ENCODE measurements at places on chromosomes 13 and 19.

DNA sequence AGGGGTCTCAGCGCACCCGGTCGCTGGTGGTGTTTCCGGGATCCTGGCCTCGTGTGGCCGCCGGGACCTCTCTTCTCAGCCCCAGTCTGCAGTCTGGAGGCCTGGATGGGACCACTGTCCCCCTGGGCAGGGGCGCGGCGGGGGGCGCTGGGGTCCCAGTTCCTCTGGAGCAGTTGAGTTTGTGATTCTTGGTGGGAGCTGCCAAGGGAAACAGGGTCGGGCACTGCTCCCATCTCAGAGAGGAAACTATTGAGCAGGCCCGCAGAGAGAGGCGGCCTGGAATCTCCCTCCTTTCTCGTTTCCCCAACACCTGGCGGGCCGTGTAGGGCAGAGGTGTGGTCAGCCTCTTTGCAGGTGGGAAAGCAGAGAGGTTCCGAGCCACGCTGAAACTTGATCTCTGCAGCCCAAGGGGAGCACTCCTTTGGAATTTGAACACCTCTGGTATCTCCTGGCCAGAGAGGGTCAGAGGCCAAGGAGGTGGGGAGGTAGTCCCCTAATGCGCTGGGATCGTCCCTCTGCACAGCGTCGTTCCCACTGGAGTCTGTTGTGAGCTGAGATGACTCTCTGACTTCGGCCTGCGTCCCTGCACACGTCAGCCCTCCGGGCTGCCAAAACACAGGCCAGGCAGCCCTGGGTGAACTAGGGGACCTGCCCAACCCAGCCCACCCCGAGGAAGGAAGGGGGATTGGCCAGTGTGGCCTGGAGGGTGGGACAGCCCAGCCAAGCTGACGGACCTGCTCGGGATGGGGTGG lies 741 bp downstream of the PLEKHF1 start:
- DNase-seq = no peak

DNA sequence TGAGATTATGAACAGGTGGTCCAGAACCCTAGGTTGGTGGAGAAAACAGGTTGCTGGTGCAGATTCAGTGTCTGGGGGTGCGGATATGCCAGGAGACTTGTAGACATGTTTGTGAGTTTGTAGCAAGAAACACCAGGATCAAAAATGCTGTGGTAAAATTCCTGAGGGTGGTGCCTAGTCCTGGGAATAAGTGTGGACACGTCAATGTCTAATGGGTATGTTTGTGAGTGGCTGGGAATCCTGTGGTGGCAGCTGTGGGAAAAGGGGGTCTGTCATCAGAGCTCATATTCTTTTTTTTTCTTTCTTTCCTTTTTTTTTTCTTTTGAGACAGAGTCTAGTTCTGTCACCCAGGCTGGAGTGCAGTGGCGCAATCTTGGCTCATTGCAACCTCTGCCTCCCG lies 7.2 kb downstream of the ZNF708 start:
- no peak for DNase-seq

DNA sequence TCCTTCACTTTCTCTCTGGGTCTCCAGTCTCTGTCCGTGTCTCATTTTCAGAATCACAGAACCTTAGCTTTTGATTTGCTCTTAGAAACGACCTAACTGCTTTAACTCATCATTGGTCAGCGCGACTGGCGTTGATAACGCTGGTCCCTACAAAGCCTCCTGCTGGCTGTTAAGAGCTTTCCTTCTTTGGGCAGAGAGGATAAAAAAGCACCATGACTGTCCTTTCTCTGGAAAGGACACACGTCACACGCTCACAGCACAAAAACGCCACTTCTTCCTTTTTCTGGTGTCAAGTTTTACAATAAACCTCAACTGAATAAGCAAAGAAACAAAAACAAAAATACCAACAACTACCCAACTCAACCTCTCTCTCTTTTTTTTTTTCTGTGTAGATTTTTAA lies 1.7 kb upstream of the KLK12 start:
- DNase-seq = no peak

DNA sequence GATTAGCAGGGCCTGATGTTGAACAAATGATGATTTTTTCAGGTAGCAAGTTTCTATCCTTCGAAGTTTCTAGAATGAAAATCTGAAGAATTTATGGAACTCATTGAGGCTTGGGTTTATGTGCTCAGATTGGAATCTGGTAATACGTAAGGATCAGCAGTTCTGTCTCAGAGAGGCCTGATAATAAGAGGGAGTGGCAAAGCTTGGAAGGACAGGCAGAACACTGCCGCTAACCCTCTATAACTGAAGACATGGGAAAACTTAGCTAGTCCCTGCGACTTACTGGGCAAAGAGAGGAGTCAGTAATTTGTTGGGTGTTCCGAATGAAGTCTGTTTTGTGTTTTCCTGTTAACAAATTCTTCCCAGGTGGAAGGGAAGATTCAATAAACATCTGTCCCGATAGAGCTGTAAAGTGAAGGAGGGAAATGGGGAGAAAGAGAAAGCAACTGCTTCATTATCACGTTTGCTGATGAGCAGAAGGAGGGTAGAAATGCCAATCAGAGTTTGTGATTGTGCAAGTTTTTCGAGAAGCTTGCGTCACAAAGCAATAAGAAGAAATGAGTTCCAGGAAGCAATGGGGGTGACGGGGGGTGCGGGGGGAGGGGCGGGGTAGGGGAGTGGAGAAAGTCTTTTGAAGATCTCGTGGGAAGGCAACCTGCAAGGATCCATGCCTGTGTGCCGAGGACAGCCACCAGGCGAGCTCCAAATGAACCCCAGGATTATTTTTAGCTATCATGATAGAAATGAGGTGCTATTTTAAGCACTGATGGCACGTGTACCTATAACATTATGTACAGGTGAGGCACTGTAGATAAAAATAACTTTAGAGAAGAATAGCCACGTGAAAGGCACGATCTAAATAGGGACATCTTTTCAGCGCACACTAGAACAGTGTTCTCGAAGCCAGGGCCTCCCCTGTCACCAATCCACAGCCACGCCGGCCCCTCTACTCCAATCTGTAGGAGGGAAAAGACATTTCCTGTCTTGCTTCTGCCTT lies 224.1 kb downstream of the FGF9 start:
- no peak for DNase-seq

GRCh38 chr13:24386816-24387708 lies 77.7 kb downstream of the C1QTNF9 start:
- no peak for DNase-seq

DNA sequence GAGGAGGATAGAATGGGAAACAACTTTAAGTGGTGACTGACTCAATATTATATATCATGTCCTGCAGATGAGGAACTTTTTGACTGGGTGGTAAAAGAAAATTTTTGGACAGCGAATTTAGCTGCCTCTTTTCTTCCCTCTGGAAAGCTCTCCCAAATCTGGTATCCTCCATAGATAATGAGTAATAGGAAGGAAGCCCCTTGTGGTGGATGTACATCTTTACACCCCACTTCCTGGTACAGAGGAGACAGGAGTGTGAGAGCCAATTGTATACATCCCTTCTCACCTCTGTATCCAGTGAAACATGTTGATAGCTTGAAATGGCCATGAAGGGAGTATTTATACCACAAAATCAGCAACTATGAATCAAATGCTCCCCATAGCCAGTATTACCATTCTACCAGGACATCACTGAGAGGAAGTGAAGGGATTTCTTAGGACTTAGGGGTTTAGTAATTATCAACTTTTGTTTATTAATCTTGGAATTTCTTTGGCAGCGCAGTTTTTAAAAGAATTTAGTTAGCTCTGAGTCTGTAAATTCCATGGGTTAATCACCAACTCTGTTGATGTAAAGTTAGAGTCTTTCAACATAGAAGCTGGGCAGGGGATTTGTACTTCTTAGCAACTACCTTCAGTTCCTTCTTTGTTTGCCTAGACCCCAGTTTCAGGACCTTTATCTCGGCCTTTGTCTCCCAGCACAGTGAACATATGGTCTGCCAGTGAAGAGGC lies 17.0 kb upstream of the TDRD3 start:
- DNase-seq = no peak

DNA sequence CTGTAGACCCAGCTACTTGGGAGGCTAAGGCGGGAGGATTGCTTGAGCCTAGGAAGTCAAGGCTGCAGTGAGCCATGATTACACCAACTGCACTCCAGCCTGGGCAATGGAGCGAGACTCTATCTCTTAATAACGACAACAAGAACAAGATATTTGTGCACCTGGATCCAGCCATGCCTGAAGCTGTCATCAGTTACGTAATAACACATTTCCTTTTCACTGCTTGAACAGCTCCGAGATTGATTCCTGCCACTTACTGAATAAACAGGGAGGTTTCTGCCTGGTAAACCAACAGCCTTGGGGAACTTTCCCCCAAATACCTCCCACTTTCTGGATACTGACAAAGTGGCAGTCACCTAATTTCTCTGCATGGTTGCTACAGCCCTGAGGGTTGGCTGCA lies 5.4 kb downstream of the KANK2 start:
- no peak for DNase-seq

DNA sequence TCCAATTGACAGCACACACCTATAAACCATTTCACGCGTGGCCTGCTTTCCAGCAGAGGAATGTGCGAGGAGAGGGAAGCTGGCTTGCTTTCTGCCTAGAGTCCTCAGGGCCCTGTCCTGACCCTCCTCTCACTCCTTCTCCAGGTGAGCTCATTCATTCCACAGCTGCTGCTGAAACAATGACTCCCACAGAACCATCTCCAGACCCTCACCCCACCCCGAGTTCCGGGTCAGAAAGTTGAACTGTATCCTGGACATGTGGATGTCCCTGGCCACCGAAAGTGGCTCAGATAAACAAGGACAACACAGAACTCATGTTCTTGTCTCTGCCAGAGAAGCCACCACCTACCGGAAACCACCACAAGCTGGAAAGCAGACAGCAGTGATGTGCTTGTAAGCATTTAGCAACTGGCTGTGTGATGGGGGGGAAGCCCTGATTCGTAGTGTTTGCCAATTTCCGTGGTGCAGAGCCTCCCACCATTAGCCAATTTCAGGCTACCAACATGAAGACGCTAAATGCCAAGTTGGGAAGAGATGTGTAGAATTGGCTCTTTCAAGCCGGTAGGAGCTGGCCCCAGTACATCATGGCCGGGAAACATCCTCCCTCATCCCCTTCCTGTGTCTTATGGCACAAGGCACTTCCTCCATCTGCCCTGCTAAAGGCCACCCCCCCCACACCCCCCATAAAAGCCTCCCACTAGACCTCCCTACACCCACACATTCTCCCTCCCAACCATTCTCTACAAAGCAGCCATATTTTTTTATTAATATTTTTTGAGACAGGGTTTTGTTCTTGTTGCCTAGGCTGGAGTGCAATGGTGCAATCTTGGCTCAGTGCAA lies 5.0 kb downstream of the SYCE2 start:
- DNase-seq = no peak

GRCh38 chr19:39890755-39891551 lies 43.5 kb downstream of the FCGBP start:
- no peak for DNase-seq

DNA sequence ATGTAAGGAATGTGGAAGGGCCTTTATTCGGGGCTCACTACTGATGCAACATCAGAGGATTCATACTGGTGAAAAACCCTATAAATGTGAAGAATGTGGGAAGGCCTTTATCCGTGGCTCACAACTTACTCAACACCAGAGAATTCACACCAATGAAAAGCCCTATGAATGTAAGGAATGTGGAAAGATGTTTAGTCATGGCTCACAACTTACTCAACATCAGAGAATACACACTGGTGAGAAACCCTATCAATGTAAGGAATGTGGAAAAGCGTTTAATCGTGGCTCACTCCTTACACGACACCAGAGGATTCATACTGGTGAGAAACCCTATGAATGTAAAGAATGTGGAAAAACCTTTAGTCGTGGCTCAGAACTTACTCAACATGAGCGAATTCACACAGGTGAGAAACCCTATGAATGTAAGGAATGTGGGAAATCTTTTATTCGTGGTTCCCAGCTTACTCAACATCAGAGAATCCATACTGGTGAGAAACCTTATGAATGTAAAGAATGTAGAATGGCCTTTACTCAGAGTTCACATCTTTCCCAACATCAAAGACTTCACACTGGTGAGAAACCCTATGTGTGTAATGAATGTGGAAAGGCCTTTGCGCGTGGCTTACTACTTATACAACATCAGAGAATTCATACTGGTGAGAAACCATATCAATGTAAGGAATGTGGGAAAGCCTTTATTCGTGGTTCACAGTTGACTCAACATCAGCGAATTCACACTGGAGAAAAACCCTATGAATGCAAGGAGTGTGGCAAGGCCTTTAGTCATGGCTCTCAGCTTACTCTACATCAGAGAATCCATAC lies 44.3 kb downstream of the ZNF585A start:
- DNase-seq = no peak

GRCh38 chr19:39205449-39205764 lies 1.3 kb upstream of the SYCN start:
- DNase-seq = no peak

DNA sequence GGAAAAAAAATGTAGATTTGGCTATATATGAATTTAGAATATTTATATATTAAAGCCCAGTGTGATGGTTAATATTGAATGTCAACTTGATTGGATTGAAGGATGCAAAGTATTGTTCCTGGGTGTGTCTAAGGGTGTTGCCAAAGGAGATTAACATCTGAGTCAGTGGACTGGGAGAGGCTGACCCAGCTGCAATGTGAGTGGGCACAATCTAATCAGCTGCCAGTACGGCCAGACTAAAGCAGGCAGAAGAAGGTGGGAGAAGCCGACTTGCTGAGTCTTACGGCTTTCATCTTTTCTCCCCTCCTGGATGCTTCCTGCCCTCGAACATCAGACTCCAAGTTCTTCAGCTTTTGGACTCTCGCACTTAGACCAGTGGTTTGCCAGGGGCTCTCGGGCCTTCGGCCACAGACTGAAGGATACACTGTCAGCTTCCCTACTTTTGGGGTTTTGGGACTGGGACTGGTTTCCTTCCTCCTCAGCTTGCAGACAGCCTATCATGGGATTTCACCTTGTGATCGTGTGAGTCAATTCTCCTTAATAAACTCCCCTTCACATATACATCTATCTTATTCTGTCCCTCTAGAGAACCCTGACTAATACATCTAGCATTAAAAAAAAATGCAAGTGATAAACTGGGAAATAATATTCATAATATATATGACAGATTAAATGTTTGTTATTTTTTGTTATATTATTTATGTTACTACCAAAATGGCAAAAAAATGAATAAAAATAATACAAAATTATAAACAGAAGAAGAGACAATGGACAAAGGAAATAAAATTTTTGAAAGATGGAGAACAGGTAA lies 122.4 kb downstream of the DLEU7 start:
- DNase-seq = no peak

DNA sequence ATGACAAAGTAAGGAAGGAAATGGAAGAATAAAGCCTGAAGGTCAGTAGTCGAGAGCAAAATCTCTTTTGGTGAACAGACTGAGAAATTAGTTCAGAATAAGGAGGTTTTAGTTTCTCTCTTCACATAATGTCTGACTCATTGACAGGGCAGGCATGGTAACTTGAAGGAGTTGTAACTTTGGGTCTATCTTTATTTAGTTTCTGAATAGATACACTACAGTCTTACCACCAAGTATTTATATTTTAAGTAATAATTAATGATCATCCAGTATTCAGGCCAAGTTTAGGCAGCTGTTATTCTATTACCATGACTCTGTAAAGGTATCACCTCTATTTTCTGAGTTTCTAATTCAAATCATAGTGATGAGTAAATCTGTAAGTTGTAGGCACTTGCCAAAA lies 219.9 kb downstream of the SPRY2 start:
- DNase-seq = no peak

All from glutamatergic neuron (in vitro differentiated cells).